ENCODE measurements at places on chromosomes 4 and X.

DNA sequence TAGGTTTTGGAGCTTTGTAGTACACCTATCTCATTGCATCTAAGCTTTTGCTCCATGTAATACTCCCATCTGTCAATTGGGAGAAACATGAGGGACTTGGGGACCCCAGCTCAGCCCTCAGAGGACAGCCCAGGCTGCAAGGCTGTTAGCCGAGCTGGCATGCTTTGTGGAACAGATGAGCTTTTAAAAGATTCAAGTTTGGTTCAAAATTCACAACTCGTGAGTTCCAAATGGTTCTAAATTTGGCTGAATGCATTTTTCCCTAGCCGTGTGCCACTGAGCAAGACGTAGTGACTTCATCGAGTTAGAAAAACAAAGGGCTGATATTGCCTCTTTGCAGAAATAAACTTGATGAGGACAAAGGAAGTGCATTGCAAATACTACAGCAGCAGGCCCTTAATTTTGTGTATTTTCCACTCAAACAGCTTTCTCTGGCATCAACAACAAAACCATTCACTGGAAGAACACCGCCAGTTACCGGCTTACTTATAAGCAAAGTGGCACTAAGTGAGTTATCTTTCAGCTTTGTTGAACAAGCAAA, 165.0 kb upstream of the HS3ST1 start:
- no peak for DNase-seq

GRCh38 chr4:77618383-77619241, 13.0 kb downstream of the CXCL13 start:
- peak; percentile 35 for DNase-seq

GRCh38 chr4:1721666-1722550, 587 bp downstream of the TACC3 start:
- no peak for DNase-seq

GRCh38 chrX:124028182-124028581, 66.7 kb downstream of the STAG2 start:
- no peak for DNase-seq

GRCh38 chr4:188960411-188961093, 821.3 kb downstream of the TRIML1 start:
- no peak for DNase-seq

GRCh38 chrX:104318330-104319009, 63.7 kb upstream of the ESX1 start:
- DNase-seq = no peak

GRCh38 chr4:61200187-61200915, at the start of gene ADGRL3:
TSS of gene ADGRL3 (plus strand) at chr4:61200326.
- DNase-seq = no peak

DNA sequence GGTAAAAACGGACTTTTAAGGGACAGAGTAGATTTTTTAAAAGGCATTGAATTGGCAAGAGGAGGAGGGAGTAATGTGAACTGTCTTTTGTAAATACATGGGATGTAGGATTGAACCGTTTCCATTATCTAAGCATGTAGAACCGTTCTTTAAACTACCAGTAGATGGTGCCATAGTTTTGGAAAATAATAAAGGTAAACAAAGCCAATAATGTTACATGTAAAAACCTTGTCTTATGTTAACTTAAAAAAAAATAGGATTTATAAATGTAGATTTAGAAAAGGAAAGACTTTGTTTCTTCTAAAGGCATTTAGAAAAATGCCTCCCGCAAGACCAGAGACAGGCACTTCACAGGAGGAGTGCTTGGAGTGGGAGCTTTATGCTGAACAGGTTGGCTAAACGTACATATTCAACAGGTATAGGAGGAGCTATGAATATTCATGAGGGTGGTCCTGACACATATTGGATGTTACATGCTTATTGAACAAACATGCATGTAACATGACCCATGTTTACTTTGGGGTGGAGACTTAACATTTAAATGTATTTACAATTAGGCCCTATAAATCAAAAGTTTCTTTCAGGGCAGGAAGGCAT, 45.5 kb upstream of the FAM241A start:
- no peak for DNase-seq

DNA sequence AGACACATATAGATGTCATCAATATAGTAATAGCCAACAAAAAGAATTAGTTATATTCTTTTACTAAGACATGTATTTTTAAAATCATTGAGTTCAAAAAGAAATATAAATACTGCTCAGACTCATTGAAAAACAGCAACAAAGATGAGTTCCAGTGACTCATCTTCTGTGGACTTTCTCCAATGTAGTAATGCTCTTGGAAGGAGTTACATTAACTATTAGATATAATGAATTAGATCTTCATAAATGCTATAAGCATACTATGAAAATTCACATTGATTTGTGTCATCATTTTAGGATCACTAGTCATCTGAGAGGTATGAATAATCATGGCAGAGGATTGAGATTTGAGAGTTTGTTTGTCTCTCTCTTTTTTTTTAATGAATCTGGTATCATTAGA, 547.8 kb upstream of the PCDH7 start:
- no peak for DNase-seq

DNA sequence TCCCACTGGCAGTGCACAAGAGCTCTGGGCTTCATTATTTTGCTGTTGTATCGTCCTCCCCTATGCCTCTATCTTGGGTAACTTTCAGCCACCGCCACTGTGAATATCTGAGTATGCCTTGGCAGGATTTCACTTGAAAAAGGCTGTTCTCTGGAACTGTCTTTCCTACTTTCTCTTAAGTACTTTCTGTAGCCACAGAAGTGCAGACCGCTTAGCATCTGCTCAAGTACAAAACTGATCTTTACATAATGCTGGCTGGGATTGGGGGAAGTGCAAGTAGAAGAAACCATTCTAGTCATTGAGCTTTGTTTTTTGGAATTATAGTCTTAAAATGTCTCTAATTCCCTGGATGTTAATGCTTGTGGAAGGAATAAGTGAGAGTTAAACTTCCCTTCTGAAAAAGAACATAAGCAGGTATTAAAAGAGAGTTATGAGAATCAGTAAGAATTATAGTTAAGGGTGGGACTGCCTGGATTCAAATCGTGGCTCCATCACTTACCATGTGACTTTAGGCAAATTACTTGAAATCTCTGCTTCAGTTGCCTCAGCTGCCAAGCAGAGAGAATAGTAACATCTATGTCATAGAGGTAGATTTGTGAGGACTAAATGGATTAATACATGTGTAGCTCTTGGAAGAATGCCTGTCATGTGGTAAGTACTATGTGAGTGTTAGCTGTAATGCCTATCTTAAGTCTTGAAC, 77.5 kb downstream of the MID1IP1 start:
- no peak for DNase-seq

DNA sequence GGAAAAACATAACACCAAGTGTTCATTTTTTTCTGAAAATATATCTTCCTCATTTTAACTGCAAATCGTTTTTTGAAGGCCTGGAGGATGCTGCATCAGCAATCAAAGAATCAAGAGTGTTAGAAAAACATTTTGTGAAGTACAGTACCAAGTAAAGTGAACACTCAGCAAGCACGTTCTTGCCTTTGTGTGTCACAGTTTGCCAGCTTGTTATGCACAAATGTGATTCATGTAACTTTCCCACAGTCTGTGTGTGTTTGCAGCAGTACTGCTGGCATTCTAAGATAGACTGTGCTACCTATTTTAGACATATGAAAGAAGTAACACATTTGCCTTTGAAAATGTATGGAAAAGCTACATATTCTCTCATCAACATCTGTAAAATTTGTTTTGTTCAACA, 1617.7 kb downstream of the RPA4 start:
- no peak for DNase-seq

- DNase-seq = no peak
Measured at GRCh38 chr4:53497487-53498244, 93.6 kb downstream of the LNX1 start.

DNA sequence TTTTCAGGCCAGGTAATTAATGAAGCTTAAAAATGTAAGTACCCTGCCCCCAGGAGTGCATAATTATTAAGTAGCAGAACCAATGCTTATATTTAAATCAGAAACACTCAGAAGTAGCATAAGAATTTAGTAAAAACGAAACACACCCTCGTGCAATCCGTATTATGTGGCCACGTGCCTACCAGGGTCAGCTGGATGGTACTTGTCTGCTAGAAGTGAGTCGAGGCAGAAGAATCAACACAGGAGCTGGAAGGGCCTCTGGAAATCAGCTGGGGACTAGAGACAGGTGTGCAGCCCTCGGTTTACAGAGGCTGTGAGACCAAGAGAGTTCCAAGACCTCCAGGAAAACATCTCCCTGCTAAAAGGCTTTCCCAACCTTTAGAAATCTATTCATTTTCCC, 559 bp upstream of the FAM47E start:
- no peak for DNase-seq

GRCh38 chr4:70667740-70668535, 1.6 kb upstream of the JCHAIN start:
- no peak for DNase-seq

DNA sequence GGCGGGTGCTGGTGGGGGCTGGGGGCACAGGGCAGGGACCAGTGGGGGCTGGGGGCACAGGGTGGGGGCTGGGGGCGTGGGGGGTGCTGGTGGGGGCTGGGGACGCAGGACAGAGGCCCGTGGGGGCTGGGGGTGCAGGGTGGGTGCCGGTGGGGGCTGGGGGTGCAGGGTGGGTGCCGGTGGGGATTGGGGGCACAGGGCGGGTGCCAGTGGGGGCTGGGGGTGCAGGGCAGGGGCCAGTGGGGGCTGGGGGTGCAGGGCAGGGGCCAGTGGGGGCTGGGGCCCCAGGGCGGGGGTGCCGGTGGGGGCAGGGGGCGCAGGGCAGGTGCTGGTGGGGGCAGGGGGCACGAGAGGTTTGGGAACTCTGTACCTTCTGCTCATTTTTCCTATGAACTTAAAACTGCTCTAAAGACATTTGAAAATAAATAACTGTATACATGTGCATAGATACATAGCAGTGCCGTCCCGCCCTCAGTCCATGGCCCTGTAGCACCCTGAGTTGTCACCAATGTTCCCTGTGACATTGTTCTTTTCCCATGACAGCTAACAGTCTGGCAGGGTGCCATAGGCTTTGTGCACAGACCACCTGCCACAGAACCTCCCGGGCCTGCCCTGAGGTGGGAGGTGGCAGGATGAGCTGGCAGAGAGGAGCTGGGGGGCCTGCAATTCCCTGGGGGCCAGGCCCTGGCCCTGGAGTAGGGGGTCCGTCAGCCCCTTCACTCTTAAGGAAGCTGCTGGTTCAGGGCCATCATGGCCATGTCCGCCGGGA, 35.6 kb upstream of the ADRA2C start:
- DNase-seq = no peak

GRCh38 chrX:10615931-10616774, 4.2 kb downstream of the MID1 start:
- DNase-seq = no peak

DNA sequence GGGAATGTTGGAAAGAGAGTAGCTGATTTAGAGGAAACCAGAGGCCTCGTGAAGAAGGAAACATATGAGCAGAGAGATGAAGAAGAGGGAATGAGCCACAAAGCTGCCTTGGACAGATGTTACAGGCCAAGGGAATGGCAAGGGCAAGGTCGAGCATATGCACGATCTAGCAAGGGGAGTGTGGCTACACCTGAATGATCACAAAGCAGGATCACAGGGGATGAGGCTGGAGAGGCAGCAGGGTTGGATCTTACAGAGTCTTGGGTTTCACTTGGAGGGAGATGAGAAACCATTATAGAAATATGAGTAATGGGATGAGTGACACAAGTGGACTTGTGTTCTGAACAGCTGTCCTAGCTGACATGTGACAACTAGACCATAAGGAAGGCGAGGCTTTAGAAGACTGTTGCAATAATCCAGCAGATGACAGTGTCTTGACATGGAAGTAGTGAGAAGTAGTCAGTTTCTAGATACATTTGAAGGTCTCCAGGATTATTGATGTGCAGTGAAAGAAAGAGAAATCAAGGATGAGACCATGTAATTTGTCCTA, 58.7 kb downstream of the RASGEF1B start:
- no peak for DNase-seq

- no peak for DNase-seq
Measured at GRCh38 chr4:101035487-101035886, 311.8 kb downstream of the PPP3CA start.

DNA sequence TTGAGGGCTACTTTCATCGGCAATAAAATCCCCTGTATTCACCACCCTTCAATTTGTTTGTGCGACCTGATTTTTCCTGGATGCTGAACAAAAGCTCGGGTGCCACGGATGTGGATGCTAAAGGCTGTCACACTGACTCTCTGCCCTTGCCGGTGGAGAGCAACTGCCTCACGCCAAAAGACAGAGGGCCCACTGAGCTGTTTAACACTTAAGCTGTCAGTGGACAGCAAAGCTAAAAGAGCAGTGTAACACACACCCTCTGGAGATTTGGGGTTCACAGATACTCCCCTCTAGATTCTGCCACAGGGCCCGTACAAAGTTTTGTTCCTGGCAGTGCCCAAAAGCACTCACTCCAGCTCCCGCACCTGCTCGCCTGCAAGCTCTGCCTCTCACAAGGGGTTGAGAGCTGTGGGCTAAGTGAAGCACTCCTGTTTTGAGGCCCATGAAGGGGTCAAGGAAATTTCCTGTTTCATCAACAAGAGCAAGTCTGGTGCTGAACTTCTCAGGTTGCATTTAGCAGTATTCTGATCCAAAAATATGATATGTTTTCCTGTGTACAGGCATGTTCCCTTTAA, 1571.9 kb downstream of the ADGRL3 start:
- no peak for DNase-seq

- no peak for DNase-seq
Measured at GRCh38 chr4:168831585-168831918, 178.5 kb downstream of the CBR4 start.

- no peak for DNase-seq
Measured at GRCh38 chrX:149939655-149939904, 1.3 kb upstream of the EOLA2 start.

DNA sequence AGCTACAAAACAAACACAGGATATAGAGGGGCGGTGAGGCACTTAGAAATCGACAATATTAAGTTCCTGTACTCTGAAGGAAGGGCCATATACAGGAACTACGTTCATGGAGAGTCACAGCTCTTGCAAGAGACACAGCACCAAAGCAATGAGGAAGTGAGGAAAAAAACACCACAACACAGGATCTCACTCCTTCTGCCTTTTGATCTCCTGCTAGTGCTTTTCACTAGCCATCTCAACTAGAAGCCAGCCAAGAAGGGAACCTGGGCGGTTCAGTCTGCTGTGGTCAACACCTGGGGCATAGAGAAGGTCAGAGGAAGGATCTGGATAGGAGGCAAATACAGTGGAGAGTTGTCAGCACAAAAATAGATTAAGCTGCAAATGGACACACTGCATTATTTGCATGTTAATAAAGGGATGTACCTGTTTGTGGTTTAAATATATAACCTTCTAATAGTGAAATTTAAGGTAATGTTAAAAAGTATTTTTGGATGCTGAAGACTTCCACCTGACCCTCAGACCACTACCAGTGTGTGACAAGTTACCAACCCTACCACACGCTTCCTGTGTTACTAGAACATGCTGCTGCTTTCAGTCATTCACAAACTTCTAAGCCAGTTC, 104.6 kb downstream of the DTHD1 start:
- DNase-seq = no peak

- no peak for DNase-seq
Measured at GRCh38 chr4:182975806-182976205, 58.6 kb upstream of the DCTD start.

GRCh38 chrX:85115252-85115651, 111.6 kb downstream of the APOOL start:
- no peak for DNase-seq

All from stimulated activated CD8-positive, alpha-beta memory T cell treated with anti-CD3 and anti-CD28 coated beads, Interleukin-15, amount 100 ng/mL, for 48 hours (primary cell).